ENCODE measurements at places on chromosomes 7 and 10.
A peak's percentile ranks its signal among the peaks of the same experiment; 100 is the strongest.

GRCh38 chr10:3347413-3348182, 175.0 kb upstream of the PITRM1 start:
- no peak for DNase-seq

- DNase-seq, result no peak
Observed at GRCh38 chr7:123905714-123906113, 19.3 kb upstream of the SPAM1 start.

DNA sequence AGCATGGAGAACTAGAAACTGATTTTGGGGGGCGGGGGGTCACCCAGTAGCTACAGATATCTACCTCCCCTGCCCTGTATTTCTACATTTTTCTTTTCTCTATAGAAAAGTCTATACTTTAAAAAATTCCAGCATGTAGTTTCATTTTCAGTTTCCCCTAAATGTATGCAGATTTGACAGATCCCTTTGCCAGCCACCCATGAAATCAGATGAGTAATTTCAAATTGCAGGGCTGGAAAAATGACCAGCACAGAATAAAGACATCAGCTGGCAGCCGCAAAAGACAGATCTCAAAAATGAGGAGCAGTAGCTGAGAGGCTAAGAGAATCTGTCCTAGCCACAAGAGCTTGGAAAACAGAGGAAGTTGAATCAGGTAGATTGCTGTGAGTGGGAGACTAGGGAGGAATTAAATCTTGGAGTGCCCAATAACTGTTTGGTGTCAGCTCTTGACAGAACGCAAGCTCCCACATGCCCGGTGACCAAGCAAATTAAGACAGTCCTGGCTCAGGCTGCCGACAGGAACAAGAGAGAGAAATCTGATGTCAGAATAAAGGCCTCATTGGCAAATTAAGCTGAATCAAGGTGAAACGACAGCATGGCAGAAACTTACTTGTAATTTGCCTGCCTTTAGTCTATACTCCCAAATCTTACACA, 24.5 kb downstream of the ADRB1 start:
- no peak for DNase-seq

DNA sequence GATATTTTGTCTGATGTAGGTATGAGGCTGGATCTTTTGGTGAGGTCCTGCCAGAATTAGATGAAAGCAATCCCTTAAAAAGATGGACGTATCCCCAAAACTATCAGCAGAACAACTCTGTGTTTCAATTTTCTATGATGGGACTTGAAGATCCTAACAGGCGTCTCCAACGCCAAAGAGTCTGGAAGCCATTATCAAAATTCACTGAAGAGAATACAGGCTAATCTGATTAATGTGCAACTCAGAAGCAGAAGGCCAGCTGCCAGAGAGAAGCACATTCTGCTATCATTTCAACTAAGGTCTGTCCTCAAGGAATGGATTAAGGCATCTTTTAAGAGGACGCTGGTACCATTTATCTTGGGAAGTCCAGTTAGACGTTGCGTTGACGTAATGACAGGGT, 119.7 kb downstream of the FGFR2 start:
- DNase-seq, result no peak

DNA sequence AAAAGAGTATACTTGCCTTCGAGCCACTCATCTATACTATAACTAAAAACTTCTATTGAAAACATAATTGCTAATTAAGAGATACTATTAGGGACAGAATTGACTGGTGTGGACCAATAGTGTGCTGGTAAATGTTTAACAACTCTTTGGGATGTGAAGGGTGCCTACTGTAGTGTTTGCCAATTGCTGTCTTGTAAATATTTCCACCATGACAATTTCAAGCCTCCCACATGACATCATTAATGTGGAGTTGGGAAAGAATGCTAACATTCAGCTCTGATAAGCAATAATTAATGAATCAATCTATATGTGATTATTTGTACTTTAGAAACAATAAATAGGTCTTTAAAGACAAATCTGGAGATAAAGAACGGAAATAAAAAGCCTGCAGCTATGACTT, 136.8 kb downstream of the DGKB start:
- no peak for DNase-seq

GRCh38 chr7:102063690-102064180, 222.9 kb upstream of the SH2B2 start:
- no peak for DNase-seq

DNA sequence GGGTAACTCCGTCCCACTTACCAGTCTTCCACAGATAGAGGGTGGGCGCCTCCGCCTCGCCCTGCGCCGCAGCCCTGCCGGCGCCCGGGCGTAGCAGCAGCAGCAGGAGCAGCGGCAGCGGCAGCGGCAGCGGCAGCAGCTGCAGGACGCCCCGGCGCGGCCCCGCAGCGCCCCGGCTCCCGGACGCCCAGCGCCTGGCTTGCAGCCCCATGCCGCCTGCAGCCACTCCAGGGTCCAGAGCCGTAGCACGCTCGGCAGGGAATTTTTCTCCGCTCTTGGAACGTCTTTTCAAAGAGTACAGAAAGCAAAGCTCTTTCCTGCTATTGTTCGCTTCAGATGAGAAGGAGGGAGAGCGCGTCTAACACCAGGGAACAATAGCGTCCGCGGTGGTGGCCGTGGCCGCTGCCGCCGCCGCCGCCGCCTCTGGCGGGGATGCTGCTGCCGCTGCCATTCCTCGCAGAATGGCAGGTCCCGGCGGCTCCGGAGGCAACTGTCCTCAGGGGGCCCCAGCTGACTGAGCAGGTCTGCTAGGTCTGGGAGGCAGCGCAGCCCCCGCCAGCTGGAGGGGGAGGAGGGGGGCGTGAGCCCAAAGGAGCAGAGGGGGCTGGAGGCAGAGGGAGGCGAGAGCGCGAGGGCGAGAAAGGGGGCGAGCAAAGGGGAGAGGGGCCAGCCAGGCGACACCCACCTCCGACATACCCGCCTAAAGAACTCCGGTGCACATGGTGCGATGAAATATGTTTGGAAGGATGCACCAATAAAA, at the start of gene THSD7A:
THSD7A (minus strand) TSS at position 463 of the 760 bp plus-strand sequence; CDS start at position 211, 252 bp downstream.
- DNase-seq, result peak; percentile 1

GRCh38 chr7:103349805-103350204, 2.4 kb downstream of the PSMC2 start:
- DNase-seq, result no peak

DNA sequence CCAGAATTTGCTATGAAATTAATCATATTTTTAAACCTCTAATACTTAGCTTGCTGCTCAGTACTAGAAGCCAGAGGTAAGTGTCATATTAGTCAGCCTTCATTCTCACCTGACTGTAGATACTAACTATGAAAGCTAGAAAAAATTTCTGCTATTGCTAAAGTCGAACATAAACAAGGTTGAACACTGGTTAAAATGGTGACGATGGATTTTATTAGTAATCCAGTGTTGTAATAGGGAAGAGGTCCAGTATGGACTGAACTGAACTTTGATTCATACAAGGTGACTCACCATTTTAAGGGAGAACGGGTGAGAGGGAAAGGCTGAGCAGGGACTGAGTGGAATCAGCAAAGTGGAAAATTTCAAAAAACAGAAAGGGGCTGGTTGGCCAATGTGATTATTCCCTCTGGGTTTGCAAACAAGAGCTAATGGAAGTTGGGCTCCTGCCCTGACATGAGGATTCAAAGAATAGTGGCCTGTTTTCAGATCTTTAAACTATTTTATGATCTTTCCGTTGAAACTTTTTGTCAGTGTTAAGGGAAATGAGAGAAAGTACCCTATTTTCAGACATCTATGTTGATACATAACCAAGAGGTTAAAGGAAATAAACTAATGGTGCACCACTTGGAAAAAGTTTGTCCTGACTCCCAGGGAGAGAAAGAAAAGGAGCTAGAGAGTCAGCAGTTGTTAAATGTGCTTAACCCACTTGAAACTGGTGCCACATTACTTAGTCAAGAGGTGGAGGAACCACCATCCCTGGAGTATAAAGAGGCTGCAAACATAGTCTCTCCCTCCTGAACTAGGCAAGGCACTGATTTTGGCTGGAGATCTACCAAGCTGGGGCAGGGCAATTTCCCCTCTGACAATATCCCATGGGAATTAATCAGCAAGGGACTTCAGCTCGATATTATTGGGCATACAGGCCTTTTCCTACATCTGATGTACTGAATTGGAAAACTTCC, 15.3 kb upstream of the AKR1C1 start:
- DNase-seq, result no peak

DNA sequence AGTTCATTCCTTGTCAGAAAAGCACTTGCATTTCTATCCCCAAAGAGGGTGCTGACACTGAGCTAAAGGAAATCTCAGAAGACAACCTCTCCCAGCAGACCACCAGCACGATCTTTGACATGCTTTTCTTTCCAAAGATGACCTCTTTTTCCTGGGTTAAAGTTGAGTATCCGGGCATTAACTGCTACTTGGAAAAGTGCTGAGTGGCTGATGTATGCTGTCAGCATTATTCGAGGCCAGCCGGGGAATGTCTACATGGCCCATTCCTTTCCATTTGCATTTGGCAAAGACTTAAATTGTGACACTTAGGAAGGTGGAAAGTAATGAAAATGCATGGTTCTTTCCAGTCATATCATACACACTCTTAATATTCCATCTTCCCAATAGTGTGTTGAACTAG, 90.6 kb upstream of the SKAP2 start:
- DNase-seq, result no peak

- DNase-seq, result no peak
Observed at GRCh38 chr10:68223535-68224165, 8.3 kb downstream of the ATOH7 start.

DNA sequence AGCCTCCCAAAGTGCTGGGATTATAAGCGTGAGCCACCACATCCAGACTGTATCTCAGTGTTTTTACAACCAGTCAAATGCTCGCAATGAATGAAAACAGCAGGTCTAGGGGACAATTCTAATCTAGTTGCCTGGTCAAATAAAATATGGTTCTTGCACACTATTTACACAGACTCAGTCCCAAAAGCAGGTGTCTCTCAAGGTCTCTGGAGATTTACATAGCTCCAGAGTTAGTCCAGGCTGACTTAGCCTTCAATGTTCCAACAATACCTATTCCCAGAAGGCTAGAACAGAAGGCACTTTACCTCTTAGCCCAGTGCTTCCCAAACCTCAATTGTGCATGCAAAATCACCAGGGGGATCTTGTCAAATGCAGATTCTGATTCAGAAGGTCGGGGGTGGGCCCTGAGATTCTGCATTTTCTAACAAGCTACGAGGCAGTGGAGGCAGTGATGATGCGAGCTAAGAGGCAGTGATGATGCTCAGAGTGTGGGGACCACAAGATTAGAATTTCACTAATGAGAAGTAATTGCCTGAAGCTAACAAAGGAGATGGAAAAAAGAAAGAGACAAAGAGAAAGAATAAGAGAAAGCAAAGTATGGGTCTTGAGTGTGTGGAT, 6.4 kb downstream of the KIAA1549 start:
- no peak for DNase-seq

DNA sequence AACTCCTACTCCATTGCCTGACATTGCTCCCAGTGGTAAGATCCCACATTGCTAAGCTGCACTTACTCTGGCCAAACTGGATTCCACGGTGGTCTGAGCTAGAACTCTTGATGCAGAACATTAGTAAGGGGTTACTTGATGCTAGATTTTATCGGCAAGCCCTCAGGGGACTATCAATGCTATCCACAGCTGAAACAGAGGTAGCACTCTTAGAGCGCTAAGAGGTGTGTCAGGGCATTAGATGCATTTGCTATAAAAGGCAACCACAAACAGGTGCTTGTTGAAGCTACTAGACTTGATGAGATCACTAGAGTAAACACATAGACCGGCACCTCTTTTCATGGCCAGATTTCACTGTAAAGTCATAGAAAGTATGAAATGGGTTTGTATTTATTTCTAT, 116.3 kb downstream of the MDFIC start:
- DNase-seq, result no peak

GRCh38 chr7:137975221-137975620, 26.7 kb downstream of the CREB3L2 start:
- no peak for DNase-seq

DNA sequence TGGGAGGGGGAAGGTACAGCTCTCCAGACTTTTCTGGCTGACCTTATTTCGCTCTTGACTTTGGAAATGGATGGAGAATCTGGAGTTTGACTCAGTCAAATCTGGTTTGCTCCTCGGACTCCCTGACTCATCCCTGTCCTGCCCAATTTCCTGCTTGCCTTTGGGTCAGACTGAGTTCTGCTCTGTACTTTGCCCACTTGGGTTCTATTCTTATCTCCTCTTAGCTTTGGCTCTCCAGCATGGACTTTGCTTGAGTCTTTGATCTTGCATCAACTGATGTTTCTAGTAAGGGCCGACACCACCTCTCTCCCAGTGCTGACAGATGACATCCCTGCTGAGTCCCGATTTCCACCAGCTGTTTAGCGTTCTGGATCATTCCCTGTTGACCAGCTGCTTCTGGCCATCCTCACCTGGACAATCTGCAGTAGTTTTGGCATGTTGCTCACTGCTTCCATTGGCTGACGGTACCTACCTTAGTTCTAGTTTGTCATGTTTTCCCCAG, 335.3 kb downstream of the SUGCT start:
- no peak for DNase-seq

- no peak for DNase-seq
Observed at GRCh38 chr7:52197221-52197620, 838.2 kb upstream of the POM121L12 start.

GRCh38 chr7:147311336-147311735, 1194.7 kb downstream of the CNTNAP2 start:
- no peak for DNase-seq

DNA sequence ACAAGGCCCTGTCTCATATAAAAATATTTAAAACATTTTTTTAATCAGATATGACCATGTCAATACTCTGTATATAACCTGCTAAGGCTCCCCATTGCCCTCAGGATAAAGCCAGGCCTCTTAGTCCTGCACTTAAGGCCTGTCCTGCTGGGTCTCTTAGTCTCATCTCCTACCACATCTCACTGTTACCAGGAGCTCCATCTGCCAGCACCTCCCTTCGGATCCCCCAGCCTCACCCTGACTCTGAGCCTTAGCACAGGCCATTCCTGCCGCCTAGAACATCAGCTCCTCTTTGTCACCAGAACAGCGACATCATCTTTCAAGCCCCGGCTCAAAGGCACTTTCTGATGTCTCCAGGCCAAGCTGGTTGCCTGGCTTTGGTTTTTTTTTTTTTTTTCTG, 25.7 kb upstream of the GTF2IRD1 start:
- no peak for DNase-seq

DNA sequence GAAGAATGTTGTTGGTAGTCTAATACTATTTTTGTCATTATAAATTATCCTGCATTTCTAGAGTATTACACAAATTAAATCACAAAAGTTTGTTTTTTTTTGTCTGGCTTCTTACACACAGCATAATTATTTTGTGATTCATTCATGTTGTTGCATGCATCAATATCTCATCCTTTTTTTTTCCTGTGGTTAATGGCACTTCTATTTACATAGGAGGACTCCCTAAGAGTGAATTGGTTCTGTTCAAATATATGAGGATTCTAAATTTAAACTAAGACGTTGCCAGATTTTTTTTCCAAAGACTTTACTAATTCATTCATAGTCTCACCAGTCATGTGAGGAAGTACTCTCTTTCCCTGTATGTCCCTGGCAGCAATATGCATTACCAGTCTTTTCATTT, 303.3 kb downstream of the GPR37 start:
- no peak for DNase-seq

DNA sequence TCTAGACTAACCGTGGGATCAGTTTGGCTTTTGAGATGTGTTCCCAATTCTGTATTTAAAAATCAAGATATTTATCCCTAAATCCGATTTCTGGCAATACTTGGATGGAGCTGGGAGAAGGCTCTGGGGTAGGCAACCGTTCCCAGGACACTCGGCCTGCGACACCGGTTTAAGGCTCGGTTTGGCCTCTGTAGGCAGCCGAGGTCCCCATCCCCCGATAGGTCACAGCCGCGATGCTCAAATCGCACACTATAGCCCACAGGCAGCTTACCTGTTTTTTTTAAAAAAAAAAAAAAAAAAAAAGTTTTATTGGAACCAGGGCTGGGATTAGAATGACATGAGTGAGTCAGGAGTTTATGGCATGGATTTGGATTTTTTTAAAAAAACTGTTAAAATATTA, 729 bp upstream of the TAF3 start:
- no peak for DNase-seq

All from GM18507 (cell line).